ENCODE measurements at places on chromosomes 13 and 19.
A peak's percentile ranks its signal among the peaks of the same experiment; 100 is the strongest.

- DNase-seq, result peak; percentile 82
Measured at GRCh38 chr19:10416380-10417257, 3.7 kb upstream of the PDE4A start.

- no peak for DNase-seq
Measured at GRCh38 chr19:15438124-15438496, 11.6 kb downstream of the WIZ start.

GRCh38 chr13:25345576-25345975 is 26.2 kb upstream of the ATP8A2 start:
- no peak for DNase-seq

DNA sequence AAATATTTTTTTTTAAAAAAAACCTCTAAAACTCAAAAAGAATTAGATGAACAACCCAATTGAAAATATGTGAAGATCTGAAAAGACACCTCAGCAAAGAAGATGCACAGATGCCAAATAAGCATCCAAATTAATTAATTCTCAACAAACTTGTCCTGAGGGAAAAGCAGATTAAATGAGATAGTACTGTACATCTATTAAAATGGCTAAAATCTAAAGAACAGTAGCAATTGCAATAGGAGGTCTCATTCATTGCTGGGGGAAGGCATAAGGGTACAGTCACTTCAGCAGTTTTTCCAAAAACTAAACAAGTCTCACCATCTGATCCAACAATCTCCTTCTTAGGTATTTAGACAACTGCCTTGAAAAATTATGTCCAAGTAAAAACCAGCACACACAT is 22.0 kb downstream of the PLPP2 start:
- no peak for DNase-seq

DNA sequence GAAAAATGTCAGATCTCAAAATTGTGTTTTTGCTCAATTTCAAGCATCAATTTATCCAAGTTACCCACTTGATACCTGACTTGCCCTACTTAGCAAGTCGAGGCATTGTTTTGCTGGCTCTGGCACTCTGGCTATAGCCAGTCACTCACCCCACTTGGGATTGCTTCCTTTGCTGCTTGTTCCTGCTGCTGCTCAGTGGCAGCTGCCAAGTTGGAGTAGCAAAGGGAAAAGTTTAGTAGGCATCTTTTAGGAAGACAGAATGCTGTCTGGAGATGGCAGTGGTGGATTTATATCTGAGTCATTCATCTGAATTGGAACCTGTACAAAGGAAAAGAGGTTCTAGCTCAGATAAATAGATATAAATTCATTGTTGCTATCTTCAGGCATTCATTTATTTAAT is 41.2 kb downstream of the PCCA start:
- DNase-seq, result no peak

- DNase-seq, result no peak
Measured at GRCh38 chr19:17553256-17553655, 2.2 kb upstream of the COLGALT1 start.

GRCh38 chr19:40750874-40751537 is at the start of gene SNRPA:
Gene SNRPA, plus strand, starts transcription at chr19:40751203. Its CDS starts 206 bp downstream, at chr19:40751409.
- peak; percentile 97 for DNase-seq

GRCh38 chr13:44474122-44474910 is 100.7 kb downstream of the SERP2 start:
- no peak for DNase-seq

DNA sequence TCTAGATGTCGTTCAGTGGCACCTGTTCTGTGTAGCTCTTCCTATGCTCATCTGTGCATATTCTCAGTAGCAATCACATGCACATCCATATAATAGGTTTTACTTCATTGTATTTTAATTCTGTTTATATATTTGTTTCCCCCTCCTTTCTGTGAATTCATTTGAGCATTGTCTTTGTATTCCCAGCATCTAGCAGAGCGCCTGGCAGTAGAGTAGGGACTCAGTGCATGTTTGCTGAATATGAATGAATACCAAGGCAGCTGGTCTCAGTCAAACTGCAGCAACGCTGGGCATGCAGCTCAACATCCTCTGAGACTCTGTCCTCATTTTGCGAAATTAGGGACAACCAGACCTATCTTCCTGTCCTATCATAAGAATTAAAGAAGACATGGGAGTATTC is 330.1 kb downstream of the SPRY2 start:
- no peak for DNase-seq

GRCh38 chr19:31718898-31719297 is 369.7 kb upstream of the TSHZ3 start:
- DNase-seq, result no peak

GRCh38 chr13:110557082-110557481 is 4.4 kb downstream of the RAB20 start:
- DNase-seq, result no peak

DNA sequence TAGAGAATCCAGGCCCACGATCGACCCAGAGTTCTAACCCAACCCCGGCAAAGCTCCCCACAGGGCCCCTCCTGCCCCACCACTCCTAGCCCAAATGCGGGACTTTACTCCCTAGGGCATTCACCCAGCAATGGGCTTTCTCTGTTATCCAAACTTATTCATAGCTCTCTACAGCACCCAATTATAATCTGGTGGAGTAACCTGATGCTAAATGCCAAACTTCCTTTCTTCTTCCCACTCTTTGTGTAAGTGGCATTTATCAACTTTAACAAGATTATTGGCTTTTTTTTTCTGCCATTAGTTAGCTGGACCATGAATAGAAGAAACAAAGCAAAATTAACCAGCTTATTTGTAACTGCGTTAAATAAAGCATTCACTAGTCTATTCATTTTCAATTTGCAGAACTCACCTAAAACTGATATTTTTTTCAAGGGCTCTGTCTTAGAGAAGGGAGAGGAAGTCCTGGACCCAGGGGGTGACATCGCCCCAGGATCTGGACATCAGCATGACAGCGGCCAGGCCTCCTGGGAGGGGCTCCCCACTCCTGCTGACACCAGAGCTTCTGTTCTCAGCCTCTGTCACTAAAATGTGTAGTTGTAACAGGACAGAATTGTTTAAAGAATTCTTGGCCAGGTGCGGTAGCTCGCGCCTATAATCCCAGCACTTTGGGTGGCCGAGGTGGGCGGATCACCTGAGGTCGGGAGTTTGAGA is 1.5 kb downstream of the FAM124A start:
- DNase-seq, result no peak

DNA sequence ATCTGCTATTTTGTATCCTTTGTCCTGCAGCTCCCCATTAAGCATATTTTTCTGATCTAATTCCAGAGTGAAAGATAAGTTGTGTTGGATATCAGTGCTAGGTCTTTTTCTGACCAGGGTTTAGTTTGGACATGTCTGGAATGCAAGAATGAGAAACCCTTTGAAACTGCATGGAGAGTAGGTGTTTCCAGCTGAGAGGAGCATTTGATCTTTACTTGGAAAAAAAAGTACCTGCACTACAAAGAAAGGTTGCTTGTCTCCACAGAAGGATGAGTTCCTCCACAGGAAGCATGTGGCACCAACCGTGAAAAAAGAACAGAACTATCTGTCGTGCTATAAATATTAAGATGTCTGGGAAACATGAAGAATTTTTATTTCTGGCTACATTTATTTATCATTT is 36.6 kb upstream of the MED4 start:
- no peak for DNase-seq

- DNase-seq, result no peak
Measured at GRCh38 chr13:109655206-109655600, 131.2 kb downstream of the IRS2 start.

DNA sequence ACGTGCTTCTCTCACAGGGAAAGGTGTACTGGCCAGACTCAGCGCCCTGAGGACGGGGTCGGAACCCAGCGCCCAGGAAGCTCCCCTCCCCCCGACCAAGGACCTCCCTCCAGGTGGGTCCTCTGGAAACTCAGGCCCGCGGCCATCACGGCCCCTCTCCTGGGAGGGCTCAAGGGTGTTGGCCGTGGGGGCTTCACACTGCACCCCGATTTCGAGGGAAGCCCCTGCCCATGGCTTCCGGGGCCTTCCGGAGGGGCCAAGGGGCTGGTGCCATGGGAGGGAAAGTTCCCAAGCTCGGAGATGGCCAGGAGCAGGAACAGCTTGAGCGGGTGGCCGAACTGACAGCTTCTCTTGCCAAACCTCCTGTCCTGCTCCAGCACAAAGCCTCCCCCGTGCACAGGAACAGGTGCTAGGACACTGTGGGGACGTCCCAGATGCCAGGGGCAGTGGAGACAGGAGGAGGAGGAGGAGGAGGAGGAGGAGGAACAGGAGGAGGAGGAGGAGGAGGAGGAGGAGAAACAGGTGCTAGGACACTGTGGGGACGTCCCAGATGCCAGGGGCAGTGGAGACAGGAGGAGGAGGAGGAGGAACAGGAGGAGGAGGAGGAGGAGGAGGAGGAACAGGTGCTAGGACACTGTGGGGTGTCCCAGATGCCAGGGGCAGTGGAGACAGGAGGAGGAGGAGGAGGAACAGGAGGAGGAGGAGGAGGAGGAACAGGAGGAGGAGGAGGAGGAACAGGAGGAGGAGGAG is 10.0 kb downstream of the SBNO2 start:
- DNase-seq, result no peak

DNA sequence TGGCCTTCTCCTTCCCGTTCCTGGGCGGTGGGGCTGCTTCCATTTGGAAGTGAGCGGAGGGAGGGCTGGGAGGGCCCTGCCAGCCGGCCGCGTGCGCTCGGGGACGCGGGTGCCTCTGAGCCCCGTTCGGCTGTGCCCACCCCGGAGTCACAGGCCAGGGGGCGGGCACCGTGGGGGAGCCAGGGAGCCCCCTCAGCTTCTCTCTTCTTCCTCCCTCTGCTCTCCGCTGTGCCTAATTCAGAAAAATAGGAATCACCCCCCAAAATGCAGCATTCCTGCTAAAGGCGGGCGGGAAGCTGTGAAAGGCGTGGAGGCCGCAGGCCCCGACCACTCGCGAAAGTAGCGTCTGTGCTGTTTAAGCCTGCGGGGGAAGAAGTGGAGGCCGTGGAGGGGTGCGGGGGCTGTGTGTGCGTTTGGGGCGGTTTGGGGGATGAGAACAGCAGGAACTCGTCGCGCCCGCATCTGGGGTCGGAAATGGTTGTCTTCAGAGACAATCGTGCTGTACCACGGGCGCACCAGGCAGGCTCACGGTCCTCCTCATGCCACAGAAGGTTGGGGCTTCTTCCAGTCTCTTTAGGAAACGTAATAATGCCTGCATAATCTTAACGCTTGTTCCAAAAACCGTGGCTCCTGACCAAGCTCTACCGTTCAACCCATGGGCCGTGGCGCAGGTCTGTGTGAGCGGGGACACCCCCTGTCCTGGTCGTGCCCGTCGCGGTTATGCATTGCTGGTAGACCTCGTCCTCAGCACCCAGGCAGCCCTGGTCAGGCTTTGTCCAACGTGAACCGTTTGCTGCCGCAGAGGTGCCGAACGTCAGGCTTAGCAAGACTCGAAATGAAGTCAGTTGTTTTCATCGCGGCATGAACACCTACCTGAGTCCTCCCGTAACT is 110.4 kb upstream of the SOX1 start:
- no peak for DNase-seq

- DNase-seq, result peak; percentile 37
Measured at GRCh38 chr19:10544242-10544752, 593 bp downstream of the ATG4D start.

- DNase-seq, result no peak
Measured at GRCh38 chr19:50412419-50412818, 6.3 kb upstream of the SPIB start.

GRCh38 chr19:19635313-19635702 is 7.3 kb upstream of the LPAR2 start:
- DNase-seq, result no peak

DNA sequence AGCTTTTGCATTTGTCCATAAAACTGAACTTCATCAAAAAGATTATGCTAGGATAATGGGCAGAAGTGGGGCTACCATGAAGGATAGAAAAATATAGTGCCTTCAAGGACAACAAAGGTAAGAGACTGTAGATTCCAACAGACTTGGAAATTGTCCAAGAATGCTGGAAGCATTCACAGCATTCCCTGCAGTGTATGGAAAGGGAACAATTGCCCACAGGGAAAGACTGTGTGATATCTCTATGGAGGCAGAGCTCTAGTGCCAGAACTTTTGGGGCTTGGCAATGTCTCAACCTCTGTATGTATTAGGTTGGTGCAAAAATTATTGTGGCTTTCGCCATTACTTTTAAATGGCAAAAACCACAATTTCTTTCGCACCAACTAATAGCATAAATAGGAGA is 1598.8 kb upstream of the MIR17HG start:
- no peak for DNase-seq

DNA sequence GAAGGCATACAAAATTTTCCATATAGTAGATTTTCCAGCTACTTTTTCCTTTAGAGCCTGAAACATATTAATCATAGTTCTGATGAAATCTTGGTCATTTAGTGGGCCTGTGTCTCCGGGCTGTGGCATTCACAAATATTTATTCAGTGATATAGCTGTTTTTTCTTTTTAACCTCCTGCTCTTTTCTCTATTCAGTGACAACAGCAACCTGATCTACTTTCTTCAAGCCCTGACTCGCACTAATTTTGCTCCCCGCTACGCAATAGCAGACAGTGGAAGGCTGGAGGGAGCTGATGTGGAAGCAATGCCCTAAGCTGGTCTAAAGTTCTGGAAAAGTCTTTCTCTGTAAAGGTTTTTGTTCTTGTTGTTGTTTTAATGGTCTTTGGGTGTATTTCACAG is 289.7 kb downstream of the SLITRK6 start:
- DNase-seq, result no peak

DNA sequence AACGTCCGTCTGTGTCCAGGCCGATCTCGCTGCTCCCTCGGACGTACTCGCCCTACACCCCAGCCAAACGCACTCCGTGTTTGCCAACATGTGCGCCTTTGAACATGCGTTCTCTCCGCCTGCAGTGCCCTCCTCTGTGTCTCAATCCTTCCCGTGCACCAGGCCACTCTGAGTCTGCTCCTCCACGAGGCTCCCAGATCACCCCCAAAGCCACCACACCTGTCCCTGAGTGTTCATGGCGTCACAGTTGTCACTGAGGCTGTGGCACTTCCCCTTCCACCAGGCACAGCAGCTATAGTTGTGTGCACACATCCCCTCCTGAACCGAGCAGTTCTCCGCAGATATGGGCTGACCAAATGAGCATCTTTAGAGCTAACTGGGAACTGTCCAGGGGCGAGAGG is 35.6 kb downstream of the RASA3 start:
- no peak for DNase-seq

DNA sequence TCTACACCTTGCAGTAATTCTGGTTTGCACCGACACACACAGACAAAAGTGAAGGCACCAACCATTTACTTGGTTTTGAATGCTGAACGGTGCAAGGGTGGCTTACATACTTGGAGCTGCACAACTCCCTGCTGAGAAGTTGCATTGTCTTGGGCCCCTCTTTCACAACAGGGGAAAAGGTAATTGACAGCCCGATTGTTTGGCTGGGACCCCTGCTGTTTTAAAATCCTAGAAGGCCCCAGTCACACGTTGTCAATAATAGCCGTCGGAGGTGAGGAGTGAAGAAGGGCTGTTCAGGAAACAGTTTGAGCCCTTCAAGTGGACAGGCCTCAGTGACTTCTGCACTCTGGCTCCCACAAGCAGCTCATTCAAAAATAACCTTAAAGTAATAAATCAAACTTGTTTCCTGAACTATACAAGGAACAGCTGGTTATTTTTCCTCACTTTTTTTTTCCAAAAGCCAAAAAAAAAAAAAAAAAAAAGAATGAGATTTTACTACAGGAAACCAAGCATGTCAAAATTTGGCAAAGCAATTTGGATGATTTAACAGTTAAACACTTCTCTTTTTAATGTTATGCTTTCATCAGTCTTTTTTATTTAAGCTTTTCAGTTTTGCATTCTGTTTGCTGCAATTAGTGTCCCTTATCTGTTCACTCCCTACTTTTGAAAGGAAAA is 19.0 kb upstream of the SPRY2 start:
- DNase-seq, result no peak

- no peak for DNase-seq
Measured at GRCh38 chr19:55028757-55029156, 9.3 kb downstream of the GP6 start.

- no peak for DNase-seq
Measured at GRCh38 chr13:22801402-22802003, 379.3 kb upstream of the SGCG start.

- DNase-seq, result no peak
Measured at GRCh38 chr13:92694047-92694446, 532.6 kb upstream of the GPC6 start.

Measured in CD4-positive, alpha-beta T cell treated with Interleukin-6 for 4 hours (primary cell).